ENCODE measurements at places on chromosomes 2 and 18. TPM values are rescaled to one million over a fixed set of nuclear protein-coding genes. Genes with fewer than 3 reads are reported as not detected.

The GCG gene
- not detected for total RNA-seq

The HK2 gene
- 11.0 TPM for total RNA-seq

The IL1R2 gene
- total RNA-seq = not detected

The CHRNG gene
- total RNA-seq = not detected

The STEAP3 gene
- total RNA-seq = 17.4 TPM

The WNT6 gene
- total RNA-seq = not detected

The POTEE gene
- total RNA-seq = 0.21 TPM

The ATP6V1B1 gene
- total RNA-seq = 0.77 TPM

The RAB31 gene
- total RNA-seq = 30.5 TPM

The MRPL30 gene
- 30.7 TPM for total RNA-seq

The IL36B gene
- not detected for total RNA-seq

The SULT1C2 gene
- total RNA-seq = not detected

The MPP4 gene
- total RNA-seq = 7.6 TPM

The ALPP gene
- not detected for total RNA-seq

The GPR55 gene
- not detected for total RNA-seq

The CFAP65 gene
- not detected for total RNA-seq

The CYB5A gene
- total RNA-seq = 24.9 TPM

The CXCR1 gene
- total RNA-seq = not detected

The CD8B gene
- total RNA-seq = not detected

Data from endothelial cell of umbilical vein (primary cell).